ENCODE measurements at places on chromosomes 12 and 14. TPM values are rescaled to one million over a fixed set of nuclear protein-coding genes. Genes with fewer than 3 reads are reported as not detected.

GRCh38 chr14:39038542-39038941 is 64.5 kb downstream of the SEC23A start:
- no peak for DNase-seq

GRCh38 chr12:561908-562593 is 101.2 kb downstream of the NINJ2 start:
- DNase-seq: no peak

- no peak for DNase-seq
Measured at GRCh38 chr12:94704452-94705306, 54.3 kb upstream of the TMCC3 start.

DNA sequence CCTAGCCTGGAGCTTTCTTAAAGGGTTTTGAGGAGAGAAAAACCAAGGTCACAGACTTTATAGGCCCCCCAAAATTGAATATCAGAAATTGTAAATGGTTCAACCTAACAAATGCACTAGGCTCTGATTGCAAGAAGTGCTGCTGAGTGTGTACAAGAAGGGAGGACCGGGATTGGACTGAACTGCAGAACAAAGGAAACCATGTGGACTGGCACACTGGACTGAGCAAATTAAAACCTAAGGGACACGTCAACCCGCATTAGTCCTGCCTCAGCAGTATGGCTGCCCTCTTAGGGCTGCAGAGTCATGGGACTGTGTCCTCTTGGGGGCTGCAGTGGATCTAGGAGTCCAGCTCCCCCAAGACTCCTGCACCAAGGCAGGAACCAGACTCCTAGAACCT is 842 bp upstream of the CISTR start:
- no peak for DNase-seq

Gene CLEC7A
- 1.7 TPM for polyA plus RNA-seq

Gene KCNC2
- 0.55 TPM for polyA plus RNA-seq

Gene SCNN1A
- 70.4 TPM for polyA plus RNA-seq

Gene PABPN1
- 252 TPM for polyA plus RNA-seq

Gene COCH
- polyA plus RNA-seq: 3.1 TPM
